WTC11 (cell line): ENCODE measurements at places on chromosomes 2 and 18.

DNA sequence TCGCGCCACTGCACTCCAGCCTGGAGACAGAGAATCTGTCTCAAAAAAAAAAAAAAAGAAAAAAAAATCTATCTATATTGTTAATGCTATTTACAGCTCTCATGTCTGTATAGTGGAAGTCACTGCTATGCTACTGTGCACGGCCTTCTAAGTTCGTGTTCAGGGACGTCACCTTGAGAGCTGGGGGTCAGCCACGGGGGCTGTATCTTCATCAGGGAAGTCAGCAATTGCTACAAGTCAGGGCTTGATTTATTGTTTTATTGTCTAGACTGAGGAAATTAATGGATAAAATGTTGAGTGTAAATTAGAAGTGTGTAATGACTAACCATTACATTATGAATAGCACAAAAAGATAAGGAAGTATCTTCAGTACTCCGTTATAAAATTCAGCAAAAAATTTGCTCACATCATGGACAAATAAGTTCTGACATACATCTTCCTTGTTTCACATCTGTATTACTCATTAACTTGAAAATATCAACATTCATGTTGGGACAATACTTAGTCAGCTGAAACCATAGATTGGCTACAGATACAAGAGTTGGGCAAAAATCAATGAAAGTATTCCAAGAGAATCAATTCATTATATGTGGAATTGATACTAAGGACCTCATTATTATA is 136.6 kb upstream of the SEC11C start:
- no peak for DNase-seq

GRCh38 chr2:41932241-41933045 is 115.4 kb upstream of the PKDCC start:
- no peak for DNase-seq

DNA sequence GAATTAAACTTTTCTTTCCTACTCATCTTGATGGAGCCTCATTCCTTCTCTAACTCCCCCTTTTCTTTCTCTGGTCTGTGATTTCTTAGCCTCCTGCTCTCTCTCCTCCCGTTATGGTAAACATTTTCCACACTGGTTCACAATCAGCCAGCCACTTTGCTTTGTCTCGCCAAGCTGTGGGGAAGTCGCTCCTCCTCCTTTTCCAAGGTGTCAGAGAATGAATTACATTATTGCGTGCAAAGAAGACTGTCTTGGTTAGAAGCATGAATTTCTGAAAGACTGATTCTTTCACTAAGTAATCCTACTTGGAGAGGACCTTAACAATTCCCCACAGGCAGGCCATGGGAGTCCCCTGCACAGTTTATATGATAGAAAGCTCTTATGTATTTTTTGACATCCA is 46.1 kb downstream of the RASGRP3 start:
- DNase-seq = no peak

DNA sequence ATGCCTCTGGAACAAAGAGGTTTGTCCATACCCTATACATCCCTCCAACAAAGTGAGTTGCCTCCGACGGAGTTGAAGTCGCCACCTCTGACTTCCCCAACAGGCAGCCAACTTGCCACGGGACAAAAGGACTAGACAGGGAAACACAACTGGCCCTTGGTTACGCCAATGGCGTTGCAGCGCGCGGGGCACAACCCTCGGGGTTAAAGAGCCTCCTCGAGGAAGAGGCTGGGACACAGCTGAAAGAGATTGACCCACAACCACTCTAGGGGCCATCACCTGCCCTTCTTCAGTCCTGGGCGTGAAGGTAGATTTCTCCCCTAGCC is 545 bp downstream of the GTF3C2 start:
- peak; percentile 53 for DNase-seq

- no peak for DNase-seq
Observed at GRCh38 chr2:196329959-196330358, 158.6 kb upstream of the STK17B start.

- no peak for DNase-seq
Observed at GRCh38 chr2:170148161-170148560, 29.8 kb upstream of the MYO3B start.

DNA sequence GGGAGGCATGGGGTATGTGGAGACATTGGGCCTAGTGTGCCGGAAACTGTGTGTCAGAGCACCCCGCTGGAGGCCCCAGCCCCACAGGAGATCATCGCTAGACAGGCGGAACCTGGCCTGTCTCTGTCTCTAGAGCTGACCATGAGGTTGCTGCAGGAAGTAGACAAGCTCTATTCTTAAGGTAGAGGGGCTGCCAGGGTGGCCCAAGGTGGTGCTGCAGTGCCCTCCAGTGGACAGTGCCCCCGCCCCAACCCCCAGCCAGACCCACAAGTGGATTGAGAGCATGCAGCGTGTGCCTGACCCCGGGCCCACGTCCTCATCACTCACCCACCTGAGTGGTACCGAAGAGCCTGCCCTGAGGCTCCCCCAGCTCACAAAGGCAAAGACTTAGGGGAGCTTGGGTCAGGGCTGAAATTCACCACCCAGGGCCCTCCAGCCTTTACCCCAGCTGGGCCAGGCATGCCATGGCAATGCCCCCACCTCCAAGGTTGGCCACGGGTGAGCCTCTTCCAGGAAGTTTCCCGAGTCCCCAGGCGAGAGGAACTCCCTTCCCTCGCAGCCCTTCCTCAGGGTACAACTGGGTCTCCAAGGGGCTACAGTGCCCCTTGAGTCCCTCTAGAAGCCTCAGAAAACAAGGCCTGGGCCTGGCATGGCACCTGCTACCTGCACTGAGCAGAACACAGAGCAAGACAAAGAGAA is 155.0 kb downstream of the TTC32 start:
- peak; percentile 79 for DNase-seq

DNA sequence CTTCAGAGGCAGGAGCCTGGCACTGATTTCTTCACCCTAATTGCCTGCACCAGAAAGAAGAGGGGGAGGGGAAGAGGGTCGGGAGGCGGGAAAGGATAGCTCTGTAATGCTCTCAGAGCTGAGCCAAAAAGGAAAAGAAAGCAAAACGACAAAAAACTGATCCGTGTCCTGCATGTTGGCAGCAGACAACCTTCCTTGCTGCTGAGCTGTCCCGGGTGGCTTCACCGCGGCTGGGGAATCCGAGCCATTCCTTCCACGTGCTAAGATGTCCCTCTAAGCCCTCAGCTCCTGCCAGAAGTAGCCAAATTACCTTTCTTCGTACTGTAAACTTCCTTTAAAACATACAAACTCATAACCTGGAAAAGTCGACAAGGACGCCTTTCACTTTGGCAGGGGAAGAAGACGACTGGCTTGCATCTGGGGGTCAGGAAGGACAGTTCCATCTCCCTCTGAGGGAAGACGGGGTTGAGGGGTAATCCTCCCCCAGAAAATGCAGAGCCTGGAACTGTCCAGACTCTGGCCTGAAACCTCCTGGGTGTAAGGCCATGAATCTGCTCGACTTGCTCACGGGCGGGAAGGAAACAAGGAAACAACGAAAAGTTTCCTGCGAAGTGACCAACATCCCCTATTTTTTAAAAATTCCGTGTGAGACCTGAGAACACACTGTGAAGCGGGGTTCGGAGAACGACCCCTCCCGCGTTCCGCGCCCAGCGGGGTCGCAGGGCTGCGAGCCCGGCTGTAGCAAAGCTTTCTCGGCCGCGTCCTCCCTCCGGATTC is 7.7 kb downstream of the OTX1 start:
- peak; percentile 46 for DNase-seq
